Midbrain (tissue), 1 donor: ENCODE measurements at places on chromosomes 1 and 21.

- DNase-seq: no peak
Measured at GRCh38 chr1:187498028-187498427, 669.3 kb downstream of the PLA2G4A start.

GRCh38 chr1:176770066-176770465 lies 307.1 kb downstream of the PAPPA2 start:
- DNase-seq: no peak

GRCh38 chr1:167955915-167956314 lies 19.0 kb upstream of the MPC2 start:
- DNase-seq: no peak

DNA sequence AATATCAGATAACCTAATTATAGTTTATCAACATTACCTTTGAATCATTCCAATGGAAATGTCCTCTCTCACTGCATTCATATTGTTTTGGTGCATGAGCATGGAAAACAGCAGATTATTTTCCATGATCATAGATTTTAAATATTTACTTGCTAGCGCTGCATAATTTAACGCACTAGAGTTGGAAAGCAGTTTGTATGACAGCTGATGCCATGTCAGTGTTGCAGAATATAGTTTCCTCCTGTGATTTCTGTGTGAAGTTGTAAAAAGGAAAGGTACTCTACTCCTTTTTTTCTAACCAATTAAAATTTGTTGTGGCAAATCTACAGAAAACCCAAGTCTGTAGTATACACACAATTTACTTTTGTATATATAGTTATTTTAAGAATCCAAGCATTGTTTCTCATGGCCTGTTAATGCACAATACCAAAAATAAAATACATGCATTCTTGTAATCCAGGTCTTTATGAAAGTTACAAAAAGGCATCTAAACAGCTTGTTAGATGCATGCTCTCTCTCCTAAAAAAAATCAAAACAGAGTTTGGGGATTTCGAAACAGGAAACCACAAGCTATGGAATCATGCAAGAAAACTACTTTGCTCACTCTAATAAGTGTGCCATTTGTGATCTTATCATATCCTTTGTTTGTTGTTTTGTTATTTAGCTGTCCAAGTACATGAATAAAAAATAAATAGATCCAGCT lies 1.9 kb upstream of the ATG4C start:
- no peak for DNase-seq

DNA sequence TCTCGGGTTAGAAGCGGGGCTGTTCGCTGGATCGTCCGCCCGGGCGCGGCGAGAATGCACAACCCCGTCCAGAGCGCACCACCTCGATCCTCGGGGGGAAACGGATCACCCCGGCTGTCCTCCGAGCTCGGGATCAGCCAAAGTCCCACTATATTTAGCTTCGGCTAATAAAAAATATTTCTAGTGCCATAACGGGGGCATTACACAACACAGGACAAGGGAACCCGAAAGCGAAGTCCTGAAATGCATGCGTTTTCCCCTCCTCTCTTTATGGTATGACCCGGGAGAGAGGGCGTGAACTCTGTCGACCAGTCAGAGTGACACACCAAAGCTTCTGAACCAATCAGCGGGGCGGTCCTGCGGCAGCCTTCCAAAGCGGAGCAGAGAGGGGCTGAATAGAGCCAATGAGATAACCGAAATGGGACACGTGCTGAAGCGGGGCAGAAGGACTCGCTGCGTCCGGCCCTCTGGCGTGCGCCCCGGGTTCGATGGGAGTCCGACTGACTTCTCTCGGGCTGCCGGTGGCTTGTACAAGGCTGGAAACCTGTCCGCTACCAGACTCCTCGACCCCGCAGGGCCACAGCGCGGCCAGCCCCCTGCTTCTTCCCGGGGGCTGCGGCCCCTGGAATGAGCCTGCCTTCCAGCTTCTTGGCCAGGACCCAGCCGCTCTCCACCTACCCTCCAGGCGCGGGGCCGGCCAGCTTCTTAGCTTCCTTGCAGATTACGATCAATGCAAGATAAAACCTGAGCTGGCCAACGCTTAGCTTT lies at the start of gene ALDH4A1:
Gene ALDH4A1, minus strand, starts transcription at position 33 of the 768 bp plus-strand sequence. Its CDS starts 32 bp downstream, at position 1.
- DNase-seq: peak; percentile 96

DNA sequence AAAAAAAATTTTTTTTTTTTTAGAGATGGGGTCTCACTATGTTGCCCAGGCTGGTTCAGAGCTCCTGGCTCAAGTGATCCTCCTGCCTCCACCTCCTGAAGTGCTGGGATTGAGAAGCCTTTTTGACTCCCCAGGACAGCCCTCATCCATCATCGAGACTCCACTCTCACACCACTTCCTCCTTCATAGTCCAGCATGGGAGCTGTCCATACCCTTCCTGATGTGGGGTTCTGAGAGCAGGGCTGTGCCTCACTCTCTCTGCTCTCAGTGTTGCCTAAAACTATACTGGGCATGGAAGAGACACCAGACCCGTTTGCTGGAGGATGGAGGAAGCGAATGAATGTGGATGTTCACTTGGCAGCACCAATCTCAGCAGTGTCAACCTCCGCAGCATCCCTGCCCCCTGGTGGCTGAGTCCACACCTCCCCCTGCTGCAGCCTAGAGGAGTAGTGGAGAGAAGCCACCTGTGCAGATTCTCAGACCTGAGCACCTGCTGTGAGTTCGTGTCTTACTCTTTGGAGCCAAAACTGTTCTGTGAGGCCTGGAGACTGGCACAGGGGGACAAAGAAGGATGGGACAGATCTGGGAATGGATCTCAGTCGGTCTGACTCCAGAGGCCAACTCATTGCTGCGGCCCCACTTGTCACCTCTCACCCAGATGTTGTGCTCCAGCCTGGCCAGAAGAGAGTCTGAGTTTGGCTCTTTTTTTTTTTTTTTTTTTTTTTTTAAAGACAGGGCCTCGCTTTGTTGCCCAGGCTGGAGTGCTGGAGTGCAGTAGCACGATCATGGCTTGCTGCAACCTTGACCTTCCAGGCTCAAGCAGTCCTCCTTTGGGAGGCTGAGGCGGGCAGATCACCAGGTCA lies 17.7 kb downstream of the TINAGL1 start:
- no peak for DNase-seq

GRCh38 chr1:170910273-170910672 lies 25.1 kb upstream of the MROH9 start:
- DNase-seq: no peak

DNA sequence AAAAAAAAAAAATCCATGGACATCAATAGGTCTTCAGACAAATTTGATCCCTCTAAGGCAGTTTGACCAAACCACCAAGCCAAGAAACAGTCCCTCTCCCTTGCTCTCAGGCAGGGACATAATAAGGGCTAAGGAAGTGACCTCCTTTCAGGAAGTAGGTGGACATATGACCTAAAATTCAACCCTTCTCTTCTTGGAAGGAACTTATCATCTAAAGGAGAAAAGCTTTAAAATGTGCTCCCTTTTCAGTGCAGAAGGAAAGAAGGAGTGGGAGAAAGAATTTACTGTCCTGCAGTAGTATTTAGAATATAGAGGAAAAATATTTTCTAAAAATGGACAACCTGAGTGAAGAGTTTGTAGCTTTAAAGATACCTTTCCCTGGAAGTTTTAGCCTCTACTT lies 118.1 kb downstream of the DTL start:
- DNase-seq: no peak

- DNase-seq: no peak
Measured at GRCh38 chr1:107559881-107560280, 405.1 kb downstream of the VAV3 start.

DNA sequence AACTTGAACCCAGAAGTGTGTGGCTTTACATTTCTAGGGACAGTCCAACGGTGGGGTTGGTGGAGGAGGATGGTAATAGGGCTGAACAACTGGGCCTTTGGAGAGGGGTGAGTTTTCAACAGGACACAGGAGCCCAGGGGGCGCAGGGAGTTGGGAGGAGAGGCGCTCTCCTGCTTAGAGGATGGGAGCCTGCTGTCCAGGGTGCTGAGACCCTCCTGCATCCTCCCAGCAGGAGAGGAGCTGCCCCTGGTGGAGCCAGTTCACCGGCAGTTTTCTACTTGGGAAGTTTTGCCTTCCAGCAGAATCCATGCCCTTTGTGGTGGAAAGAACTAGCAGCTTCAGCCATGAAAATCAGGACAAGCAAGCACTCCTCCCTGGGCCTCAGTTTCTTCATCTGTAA lies 8.6 kb downstream of the KCNC4 start:
- DNase-seq: no peak

- no peak for DNase-seq
Measured at GRCh38 chr1:233909195-233909594, 4.7 kb downstream of the SLC35F3 start.

DNA sequence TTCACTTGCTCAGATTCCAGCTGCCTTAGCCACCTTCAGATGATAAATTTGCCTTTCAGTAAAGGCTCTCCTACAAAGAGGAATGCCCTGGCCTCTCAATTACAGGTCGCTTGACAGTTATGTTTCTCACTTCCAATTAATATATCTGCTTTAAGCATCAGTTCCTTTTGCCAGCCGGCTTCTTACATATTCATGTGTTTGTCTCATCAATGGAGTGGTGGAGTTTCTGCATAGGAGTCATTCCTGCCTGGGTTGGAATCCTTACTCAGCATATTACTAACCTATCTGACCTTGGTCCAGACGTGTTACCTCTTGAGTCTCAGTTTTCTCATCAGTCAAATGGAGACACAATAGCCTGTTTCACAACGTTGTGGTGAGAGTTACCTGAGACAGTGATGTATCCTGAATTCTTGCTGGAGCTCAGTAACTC lies 9.4 kb upstream of the SESN2 start:
- DNase-seq: no peak

DNA sequence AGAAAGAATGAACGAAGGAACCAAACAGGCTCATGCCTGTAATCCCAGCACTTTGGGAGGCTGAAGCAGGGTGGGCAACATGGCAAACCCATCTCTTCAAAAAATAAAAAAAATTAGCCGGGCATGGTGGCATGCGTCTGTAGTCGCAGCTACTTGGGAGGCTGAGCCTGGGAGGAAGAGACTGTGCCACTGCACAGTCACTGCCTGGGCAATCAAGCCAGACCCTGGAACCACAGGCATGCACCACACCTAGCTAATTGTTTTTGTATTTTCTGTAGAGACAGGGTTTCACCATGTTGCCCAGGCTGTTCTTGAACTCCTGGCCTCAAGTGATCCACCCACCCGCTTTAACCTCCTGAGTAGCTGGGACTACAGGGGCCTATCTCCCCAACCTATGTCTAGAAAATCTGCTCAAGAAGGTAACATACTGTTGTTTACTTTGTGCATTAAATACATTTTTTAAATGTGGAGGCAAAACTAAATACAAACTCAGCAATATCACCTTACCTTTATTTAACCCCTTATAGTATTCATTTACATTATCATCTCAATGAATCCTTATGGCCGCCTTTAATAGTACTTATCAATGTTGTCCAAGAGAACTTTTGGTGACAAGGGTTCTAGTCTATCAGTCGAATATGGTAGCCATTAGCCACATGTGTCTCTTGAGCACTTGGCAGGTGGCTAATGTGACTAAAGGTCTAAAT lies 2.7 kb downstream of the KHDC4 start:
- no peak for DNase-seq

GRCh38 chr1:20051218-20051829 lies 18.7 kb upstream of the PLA2G5 start:
- no peak for DNase-seq

- DNase-seq: no peak
Measured at GRCh38 chr1:53552146-53552861, 93.1 kb downstream of the DMRTB1 start.

- DNase-seq: no peak
Measured at GRCh38 chr1:20233394-20233793, 47.1 kb upstream of the PLA2G2C start.

DNA sequence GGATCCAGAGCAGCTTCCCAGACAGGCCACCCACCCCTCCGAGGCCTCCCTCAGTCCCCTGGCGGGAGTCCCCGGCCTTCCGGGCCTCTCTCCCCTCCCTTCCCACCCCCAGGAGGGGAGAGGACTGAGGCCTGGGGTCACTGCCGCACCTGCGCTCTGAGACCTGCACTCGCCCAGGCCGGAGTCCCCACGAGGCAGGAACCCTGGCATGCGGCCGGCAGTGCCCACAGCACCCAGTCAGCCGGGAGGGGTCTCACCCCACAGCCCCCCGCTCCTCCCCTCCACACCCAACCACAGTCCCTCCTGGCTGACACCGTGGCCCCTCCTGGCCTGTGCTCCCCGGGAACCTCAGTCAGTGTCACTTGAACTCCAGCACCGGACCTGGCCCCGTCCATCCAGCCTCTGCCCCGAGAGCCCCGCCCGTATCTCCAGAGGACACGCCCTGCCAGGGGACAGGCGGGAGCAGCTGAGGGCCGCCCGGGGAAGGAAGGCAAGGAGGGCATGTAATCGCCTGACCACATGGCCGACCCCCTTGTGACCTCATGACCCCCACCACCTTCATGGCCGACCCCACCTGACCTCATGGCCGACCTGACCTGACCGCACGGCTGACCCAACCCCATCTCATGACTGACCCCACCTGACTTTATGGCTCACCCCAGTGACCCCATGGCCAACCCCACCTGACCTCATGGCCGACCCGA lies 28.7 kb upstream of the TTLL10 start:
- DNase-seq: no peak

- DNase-seq: no peak
Measured at GRCh38 chr1:25609921-25610320, 6.7 kb upstream of the MAN1C1 start.

DNA sequence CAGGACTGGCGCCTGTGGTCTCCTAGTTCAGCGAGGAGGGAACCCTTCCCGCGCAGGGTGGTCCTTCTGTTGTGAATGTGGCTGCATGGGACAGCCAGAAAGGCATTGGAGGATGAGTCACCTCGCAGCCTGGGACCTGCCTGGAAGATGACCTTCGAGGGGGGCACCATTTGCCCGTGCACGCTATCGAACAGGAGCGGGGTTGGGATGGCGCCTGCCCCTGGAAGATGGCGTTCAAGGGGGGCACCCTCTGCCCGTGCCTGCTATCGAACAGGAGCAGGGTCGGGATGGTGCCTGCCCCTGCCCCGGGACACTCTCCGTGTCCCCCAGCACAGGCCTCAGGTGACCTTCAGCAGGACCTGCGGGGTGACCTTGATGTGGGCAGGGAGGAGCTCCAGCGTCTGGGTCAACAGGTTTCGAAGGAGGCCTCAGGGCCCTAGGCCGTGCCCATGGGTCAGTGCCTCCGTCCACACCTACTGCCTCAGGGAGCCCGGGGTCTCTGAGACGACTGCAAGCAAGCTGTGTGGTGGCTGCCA lies 1.7 kb upstream of the ACTRT2 start:
- no peak for DNase-seq

DNA sequence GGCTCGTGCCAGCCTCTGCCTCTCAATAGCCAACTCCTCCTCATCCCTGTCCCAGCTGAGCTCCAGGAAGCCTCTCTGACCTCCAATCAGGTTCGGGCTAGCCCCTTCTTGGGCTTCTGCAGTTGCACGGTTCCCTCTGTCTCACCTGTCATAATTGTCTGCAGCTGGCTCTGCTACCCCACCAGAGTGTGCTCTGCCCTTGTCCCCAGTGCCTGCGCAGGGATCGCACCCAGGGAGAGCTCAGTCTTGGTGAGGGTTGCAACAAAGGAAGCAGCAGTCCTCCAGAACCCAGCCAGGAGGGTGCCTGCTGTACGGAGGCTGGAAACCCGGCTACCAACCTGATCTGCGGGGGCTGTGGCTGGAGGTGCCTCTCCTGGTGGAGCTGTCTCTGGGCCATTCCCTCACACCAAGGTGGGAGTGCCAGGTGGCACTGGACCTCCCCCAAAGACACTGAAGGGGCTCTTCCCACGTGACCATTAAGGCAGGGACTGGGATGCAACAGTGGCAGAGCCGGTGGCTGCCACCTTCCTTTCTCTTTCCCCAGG lies 63.5 kb upstream of the DMRTB1 start:
- no peak for DNase-seq

GRCh38 chr1:5661196-5662085 lies 330.8 kb downstream of the NPHP4 start:
- DNase-seq: no peak

- DNase-seq: no peak
Measured at GRCh38 chr1:1232208-1232795, at the start of gene B3GALT6. Gene B3GALT6, plus strand, starts transcription at chr1:1232237. Its CDS starts 42 bp downstream, at chr1:1232279.

GRCh38 chr21:42672699-42673458 lies 19.5 kb downstream of the PDE9A start:
- DNase-seq: no peak
